ENCODE measurements at places on chromosomes 1 and 21.
A peak's percentile ranks its signal among the peaks of the same experiment; 100 is the strongest.

DNA sequence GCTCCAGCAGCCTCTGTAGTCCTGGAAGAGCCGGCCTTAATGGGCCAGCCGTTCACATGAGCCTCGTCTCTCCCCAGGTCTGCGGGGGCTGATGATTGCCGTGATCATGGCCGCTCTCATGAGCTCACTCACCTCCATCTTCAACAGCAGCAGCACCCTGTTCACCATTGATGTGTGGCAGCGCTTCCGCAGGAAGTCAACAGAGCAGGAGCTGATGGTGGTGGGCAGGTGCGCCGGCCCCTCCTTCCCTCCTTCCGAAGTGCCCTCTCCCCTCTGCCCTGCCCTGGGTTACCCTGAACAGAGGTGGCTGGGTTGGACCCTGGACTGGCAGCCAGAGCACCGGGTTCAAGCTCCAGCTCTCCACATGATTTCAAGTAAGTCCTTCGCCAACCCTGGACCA is 13.1 kb downstream of the SLC5A9 start:
- no peak for DNase-seq

DNA sequence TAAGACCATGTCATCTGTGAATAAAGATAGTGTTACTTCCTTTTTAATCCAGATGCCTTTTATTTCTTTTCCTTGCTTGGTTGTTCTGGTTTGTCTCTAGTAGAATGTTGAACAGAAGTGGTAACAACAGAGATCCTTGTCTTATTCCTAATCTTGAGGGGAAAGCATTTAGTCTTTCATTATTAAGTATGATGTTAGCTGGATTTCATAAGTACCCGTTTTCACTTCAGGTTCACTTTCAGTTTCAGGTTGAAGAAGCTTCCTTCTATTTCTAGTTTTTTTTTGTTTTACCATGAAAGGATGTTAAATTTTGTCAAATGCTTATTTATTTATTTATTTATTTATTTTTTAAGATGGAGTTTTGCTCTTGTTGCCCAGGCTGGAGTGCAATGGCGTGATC is 22.3 kb upstream of the AGPAT3 start:
- DNase-seq: no peak

- DNase-seq: no peak
Observed at GRCh38 chr1:7535934-7536878, 234.9 kb upstream of the VAMP3 start.

GRCh38 chr1:74357150-74357549 is 122.0 kb downstream of the TNNI3K start:
- no peak for DNase-seq

- DNase-seq: no peak
Observed at GRCh38 chr1:4689271-4689935, 35.0 kb downstream of the AJAP1 start.

- no peak for DNase-seq
Observed at GRCh38 chr1:8259498-8260290, 58.2 kb upstream of the SLC45A1 start.

DNA sequence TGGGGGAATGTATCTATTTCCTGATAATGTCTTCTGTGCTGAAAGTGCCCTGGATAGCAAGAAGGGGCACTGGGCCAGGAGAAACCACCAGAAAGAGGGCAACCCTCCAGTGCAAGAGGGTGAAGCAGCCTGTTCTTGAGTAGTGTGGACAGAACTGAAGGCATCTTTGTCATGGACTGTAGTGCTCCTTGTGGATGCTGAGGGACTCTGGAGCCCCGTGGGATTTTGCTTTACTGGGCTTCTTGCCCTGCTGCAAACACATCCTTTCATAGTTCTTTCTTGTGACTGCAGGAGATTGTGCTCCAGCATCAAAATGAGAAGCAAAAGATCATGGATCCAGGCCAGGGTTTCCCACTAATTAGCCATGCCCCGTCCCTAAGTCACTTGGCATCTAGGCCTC is 300.6 kb downstream of the ZNF326 start:
- DNase-seq: no peak

DNA sequence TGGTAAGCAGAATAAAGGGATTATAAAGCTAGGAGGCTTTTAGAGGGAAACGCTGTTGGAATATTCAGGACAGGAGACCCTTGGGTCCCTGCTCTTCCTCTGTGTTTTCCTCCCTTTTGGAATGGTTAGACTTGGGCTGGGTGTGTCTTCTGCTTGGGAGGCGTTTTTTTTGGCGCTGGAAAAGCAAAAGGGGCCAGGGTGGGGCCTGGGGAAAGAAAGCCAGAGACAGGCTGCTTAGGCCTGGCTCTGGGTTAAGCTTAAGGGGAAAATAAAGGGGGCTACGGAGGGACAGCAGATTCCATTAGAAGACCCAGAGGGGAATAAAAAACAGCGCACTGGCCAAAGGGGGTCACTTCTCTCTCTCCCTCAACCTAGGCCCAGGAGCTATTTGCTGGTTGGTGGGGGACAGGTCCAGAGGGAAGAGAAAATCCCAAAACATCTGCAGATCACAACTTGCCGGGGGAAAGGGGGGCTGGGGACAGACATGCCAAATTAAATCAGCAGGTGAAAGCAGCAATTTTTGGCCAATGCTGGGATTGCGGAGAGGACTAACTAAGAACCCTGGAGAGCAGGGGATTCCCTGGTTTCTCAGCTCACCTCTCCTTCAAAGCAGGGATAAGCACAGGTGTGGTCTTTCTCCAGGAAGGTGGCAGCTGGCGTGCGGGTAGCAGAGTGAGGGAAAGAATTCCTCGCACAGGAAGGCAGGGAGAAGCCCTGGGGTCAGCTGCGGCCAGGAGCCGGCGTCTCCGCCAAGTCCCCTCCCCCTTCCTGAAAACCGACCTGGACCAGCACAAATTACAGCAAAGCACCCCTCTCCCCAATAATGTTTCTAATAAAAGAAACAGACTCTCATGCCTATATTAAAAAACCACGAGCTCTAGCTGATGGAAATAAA is 82.2 kb upstream of the AK4 start:
- no peak for DNase-seq

DNA sequence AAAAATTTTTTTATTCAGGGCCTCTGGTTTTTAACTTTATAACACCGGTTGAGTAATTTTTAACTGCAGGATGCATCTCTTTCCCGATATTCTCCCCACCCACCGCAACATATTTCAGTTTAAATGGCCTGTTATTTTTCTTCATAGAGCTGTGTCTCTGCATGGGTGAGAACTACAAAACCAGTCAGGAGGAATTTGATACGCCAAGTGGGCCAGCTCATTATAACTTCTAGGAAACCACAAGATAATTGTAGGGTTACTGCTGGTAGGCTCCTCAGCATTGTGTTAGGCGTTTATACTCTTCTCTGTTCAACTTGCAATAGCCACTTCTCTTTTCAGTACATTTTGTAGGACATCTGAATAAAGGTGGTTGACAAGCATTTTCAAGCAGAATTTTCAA is 169.7 kb downstream of the PBX1 start:
- no peak for DNase-seq

DNA sequence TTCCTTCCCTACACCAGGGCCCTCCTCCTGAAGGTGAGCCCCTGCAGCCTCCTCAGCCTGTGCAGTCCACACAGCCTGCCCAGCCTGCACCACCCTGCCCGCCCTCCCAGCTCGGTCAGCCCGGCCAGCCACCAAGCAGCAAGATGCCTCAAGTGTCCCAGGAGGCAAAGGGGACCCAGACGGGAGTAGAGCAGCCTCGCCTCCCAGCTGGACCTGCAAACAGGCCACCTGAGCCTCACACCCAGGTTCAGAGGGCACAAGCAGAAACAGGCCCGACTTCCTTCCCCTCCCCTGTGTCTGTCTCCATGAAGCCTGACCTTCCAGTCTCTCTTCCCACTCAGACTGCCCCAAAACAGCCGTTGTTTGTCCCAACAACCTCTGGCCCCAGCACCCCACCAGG is 38.8 kb downstream of the ZBTB17 start:
- no peak for DNase-seq

GRCh38 chr1:110083061-110083865 is 12.8 kb upstream of the ALX3 start:
- DNase-seq: no peak

- no peak for DNase-seq
Observed at GRCh38 chr21:44974676-44975075, 34.8 kb downstream of the SLX9 start.

DNA sequence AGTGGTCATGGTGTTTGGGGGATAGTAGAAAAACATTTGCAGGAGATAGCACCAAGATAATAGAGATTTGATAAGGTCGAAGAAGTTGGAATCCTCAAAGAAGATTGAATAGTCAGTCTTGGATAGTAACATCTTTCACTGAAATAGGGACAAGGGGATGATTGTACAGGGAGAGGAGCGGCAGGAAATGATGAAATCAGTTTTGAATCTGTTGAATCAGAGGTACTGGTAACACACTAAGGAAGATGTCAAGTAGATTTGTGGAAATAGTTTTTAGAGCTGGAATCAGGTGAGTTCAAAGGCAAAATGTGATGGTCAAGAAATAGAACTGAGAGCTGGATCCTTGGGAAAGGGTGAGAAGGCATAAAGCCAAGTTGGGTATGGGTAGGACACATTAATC is 26.5 kb downstream of the CAP1 start:
- DNase-seq: no peak

GRCh38 chr1:18408656-18409370 is 71.9 kb upstream of the KLHDC7A start:
- DNase-seq: no peak

DNA sequence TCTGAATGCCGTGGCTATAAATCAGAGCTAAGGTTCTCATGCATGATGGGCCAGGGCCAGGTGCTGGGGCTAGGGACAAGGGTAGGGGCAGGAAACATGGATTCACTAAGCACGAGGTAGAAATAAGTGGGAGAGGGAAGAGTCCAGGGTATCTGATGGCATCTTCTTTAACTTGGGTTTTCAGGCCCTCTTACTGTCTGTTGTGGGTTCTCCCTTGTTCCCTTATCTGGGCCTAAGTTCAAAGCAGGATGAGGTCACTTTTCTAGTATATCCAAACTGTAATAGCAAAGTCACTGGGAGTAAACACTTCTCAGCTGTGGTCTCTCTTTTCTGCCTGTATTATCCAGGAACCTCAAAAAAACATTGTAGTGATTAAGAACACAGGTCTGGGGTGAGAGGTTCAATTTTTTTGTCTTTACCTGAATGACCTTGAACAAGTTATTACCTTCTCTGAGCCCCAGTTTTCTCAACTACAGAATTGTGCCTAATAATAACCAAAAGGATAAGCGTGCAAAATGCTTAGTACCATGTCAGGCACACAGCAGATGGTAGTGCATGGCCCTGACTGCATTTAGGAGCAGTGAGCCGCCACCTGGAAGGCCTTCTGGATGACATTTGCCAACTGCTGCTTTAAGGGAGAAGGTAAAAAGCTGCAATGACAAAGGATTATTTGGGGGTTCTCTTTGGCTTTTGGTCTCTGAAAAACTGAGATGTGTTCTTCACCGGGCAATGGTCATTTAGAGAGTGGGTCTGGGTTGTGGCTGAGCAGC is 53.6 kb upstream of the A3GALT2 start:
- no peak for DNase-seq

GRCh38 chr1:183262628-183263200 is 76.7 kb downstream of the LAMC2 start:
- no peak for DNase-seq

GRCh38 chr1:169874229-169874628 is 19.5 kb downstream of the SCYL3 start:
- no peak for DNase-seq

- DNase-seq: no peak
Observed at GRCh38 chr1:27597516-27598294, 6.2 kb downstream of the AHDC1 start.

- no peak for DNase-seq
Observed at GRCh38 chr1:89732206-89732605, 88.6 kb upstream of the LRRC8D start.

- DNase-seq: no peak
Observed at GRCh38 chr1:61285371-61285885, 203.1 kb downstream of the NFIA start.

- DNase-seq: peak; percentile 50
Observed at GRCh38 chr1:156090840-156091188, 8.5 kb upstream of the MEX3A start.

- no peak for DNase-seq
Observed at GRCh38 chr1:22855668-22856606, 116.7 kb downstream of the LACTBL1 start.

- no peak for DNase-seq
Observed at GRCh38 chr1:225855503-225856300, 26.5 kb downstream of the TMEM63A start.
